ENCODE measurements at places on chromosomes 5 and 9.

DNA sequence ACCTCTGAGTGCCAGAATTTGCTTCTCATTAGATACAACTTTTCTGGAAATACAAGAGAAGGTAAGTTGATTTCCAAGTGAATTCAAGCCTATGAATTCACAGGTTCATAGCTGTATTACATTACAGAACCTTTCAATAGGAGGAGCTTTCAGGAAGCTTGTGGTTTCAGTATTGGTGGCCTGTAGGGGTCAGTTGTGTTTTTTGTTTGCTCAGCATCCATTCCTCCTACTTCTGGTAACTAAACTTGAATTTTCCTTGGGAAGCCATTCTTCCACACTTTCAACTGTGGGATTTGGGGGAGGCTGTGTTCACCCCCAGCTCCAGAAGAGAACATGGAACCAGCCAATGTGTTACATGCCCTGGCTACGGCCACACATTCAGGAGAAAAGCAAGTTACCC is 5.6 kb upstream of the CYSTM1 start:
- no peak for DNase-seq

DNA sequence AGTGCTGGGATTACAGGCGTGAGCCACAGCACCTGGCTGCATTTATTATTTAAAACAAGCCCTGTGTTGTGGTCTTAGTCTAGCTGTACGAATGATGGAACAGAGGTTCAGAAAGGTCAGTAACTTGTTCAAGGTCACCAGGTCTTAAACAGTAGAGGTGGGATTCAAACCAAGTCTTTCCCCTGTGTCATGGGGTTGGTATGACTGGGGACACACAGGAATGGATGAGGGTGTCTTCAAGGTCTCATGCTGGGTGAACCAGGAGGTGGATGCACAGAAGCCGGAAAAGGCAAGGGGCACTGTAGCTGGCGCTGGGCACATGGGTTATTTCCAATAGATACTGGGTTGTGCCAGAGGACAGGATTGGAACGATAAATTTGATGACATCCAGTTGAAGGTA is 32.2 kb upstream of the TJP2 start:
- no peak for DNase-seq

DNA sequence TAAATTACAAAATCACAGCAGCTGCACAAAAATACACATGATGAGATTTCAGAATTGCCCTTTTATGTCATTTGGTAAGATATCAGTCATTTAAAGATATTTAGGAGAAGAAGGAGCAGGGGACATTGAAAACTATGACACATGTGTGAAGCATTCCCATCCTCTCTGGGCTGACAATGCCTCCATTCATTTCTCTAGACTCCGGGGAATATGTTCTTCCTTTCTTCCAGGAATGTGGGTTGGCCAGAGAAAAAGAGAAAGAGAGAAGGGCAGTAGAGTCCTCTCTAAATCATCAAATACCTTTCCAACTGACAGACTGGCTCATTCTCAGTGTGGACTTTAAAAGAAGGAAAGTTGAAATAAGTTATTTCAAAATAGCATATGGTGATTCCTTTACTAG is 205.6 kb upstream of the ADAMTSL1 start:
- no peak for DNase-seq

DNA sequence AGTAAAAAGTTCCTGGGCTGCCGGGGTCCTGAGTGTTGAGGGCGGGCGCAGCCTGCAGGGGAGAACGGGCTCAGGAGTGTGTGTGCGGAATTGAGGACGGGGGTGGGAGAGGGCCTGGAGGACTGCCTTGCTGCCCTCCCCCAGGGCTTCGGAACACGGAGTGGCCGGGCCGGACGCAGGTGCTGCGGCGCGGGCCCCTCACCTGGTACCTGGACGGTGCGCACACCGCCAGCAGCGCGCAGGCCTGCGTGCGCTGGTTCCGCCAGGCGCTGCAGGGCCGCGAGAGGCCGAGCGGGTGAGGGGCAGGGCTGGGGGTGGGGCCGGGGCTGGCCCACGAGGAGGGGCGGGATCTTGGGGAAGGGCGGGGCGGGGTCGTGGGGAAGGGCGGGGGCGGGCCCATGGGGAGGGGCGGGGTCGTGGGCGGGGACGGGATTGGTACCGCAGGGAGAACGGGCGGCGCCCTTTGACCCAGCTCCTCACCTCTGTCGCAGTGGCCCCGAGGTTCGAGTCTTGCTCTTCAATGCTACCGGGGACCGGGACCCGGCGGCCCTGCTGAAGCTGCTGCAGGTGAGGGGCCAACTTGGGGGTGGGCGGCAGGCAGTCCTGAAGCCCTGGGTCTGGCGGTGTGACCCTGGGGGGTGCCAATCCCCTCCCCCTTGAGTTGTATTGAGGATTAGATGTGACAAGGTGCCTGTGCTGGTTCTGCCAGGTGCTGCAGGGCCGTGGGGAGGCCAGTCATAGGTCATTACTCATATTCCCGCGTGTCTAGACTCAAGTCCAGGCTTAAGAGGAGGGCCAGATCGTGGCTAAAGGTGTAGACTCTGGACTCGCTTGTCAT is 7.1 kb downstream of the FPGS start:
- peak; percentile 49 for DNase-seq

DNA sequence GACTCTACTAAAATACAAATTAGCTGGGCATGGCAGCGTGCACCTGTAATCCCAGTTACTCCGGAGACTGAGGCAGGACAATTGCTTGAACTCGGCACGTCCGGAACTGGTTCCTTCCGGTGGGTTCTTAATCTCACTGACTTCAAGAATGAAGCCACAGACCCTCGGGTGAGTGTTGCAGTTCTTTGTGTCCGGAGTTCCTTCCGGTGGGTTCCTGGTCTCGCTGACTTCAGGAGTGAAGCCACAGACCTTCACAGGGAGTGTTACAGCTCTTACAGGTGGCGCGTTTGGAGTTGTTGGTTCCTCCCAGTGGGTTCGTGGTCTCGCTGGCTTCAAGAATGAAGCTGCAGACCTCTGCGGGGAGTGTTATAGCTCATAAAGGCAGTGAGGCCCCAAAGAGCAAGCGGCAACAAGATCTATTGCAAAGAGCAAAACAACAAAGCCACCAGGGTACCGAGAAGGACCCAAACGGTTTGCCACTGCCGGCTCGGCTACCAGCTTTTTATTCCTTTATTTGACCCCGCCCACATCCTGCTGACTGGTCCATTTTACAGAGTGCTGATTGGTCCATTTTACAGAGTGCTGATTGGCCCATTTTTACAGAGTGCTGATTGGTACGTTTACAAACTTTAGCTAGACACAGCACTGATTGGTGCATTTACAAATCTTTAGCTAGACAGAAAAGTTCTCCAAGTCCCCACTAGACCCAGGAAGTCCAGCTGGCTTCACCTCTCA is 28.6 kb upstream of the SLC6A19 start:
- DNase-seq: peak; percentile 47

DNA sequence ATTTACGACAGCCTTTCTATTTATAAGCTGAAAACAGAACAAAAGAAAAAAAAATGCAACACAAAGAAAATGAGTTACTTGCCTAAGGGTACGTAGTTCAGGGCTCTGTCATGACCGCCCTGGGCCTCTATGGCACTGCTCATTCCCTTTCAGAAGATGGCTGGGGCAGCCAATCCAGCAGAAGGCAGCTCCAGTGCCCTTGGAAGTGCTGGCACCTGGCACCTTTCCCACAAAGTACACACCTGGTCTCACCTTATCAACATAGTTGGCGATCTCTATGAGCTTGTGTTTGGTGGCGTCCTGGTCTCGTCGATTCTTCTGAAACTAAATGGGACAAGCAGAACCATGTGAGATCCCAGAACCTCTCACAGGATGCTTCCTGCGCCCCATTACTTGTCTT is 53.2 kb downstream of the NIPAL4 start:
- DNase-seq: no peak

DNA sequence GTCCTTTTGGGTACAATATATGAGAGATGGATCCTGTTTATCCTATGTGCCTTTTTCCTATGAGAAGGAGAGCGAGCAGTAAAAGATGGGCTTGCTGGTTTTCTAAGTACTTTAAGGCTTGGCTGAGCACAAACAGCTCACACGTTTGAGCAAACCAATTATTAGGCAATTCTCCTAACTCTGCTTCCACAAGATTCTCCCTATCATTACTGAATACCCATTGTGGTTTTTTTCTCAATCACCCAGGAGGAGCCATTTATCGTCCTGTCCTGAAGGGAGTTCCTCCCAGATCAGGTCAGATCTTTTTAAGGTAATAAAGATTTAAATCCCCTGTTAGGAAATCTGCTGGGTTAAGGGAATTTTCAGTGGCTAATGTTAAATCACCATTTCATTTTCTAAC is 19.4 kb upstream of the C1QTNF3 start:
- no peak for DNase-seq

GRCh38 chr9:114591291-114591787 is 3.8 kb downstream of the ATP6V1G1 start:
- no peak for DNase-seq

DNA sequence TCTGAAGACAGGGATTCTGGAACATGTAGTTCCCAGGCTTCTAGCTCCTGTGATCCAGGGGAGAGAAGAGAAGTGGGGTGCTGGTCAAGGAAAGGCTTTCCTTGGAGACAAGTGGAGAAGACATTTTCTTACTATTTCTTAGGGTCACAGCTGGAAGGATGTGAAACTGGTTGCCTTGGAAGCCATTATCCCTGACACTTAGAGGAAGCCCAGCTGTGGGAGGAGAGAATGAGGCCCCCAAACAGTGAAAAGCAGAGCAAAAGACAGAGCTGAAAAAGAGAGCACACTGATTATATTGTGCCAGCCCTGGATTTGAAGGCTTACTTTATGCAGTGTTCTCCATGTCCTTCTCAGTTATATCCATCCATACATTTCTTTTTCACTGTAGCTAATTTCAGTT is 17.5 kb upstream of the SHB start:
- no peak for DNase-seq

DNA sequence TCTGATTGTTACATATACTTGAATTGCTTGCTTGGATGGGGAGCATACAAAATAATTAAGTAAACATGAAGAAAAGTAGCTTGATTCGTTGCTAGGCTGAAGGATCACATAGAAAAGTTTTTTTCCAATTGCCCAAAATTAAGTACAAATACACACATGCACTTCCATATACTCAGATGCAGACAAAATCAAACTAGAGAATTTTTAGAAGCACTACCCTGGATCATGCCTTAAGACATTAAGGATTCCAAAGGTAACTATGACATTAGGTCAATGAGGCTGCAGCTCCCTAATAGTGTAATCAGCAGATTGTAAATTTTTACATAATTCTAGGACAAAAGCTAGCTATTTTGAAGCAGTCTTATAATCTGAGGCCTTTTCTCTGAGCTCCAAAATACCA is 216.9 kb upstream of the TMEM161B start:
- no peak for DNase-seq

GRCh38 chr9:70283848-70284247 is 25.1 kb downstream of the SMC5 start:
- DNase-seq: no peak

DNA sequence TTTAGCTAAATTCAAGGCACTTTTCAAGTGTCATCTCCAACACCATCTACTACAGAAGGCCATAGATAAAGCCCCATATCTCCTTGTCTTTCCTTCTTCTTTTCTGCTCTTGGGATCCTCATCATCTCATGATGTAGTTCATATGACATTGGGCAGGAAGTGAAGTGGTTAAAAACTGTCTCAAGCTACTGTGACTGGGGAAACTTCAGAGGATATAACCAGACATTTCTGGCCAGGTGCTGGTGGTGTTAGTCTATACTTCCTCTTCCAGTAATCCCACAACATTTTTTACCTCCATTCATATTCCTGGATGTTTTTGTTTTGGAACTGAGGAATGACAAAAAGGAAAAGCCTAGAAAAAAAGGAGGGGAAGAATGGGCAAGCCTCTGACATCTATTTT is 188.7 kb downstream of the LURAP1L start:
- DNase-seq: no peak

DNA sequence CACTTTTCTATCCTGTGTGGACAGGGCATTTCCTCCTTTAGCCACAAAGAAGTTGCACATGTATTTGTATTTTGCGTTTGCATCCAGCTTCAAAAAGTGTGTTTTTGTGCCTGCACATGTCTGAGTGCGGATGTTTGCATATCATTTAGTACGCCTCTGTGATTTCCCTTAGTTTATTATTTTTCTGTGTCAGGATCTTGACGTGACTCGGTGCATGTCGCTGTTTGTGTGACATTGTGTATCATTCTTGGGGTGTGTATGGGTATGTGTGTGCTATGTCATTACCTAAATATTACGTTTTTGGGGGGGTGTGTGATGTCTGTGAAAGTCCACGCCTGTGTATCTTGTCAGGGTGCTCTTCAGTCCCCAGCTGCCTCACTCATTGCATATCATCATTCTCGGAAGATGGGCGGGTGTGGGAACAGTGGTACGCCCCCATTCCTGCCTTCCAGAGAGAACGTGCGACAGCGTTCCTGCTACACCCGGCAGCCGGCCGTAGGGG is 416 bp upstream of the PAIP2 start:
- no peak for DNase-seq

GRCh38 chr5:106796081-106796480 is 874.7 kb downstream of the EFNA5 start:
- no peak for DNase-seq

DNA sequence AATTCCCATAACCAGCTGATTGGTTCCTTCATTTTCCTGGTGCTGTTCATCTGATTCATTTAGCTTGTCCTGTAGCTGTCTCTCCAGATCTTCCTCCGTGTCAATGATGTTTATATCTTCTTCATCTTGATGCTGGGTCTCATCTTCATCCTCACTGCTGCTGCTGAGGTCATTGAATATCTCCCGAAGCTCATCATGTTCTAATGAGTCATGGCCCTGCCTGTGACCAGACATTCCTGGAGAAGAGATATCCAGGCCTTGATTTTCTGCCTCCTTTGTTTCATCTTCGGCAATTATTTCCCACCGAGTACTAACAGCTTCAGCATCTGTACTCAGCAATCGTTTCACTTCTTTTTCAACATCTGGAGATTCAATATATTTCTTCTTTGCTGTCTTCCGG is 1.4 kb downstream of the TAF7 start:
- no peak for DNase-seq

DNA sequence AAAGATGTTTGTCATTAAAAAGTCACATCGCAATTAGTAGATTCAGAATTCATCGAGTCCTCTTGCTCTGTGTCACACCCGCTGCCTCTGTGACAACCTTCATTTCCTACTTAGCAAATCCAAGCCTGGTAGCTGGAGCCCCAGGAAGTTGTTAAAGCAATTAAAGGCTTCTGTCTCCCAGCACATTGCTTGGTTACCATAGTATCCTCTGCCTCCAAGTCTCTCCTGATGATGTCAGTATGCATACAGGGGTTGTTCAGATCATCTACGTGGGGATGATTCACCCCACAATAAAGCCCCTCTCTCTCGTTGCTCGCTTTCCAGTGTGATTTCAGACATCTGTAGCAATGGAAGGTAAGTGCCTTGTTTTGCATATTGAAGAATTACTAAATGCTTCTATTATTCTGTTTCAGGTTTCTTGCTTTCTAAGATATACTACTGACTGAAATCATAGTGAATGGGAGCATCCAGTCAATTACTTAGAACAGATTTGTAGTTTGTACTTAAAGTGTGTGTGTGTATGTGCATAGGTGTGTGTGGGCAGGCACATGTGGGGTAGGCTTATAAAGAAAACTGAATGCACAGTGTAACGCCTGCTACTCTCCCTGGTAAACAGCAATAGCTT is 52.9 kb downstream of the PAM start:
- no peak for DNase-seq

DNA sequence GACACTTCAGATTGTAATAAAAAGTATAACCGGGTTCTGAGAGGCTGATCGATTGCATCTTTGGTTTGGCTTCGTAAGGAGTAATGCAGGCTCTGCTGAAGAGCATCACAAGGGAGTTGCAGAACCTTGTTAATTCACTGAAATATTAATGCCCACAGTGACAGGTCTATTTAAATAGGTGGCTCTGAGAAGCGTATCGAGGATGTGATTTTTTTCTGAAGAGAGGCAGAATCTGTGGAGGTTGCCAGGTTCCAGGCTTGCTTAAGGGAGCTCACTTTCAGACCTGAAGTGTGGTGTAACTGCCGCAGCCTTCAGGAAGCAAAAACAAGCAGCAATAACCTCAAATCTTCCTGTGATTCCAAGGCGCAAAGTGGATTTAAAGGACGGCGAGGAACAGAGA is 80.3 kb downstream of the ANKRD33B start:
- DNase-seq: no peak

Data from activated CD4-positive, alpha-beta T cell treated with anti-CD3 and anti-CD28 coated beads for 36 hours (primary cell).